ENCODE measurements at places on chromosomes 12 and 14.

DNA sequence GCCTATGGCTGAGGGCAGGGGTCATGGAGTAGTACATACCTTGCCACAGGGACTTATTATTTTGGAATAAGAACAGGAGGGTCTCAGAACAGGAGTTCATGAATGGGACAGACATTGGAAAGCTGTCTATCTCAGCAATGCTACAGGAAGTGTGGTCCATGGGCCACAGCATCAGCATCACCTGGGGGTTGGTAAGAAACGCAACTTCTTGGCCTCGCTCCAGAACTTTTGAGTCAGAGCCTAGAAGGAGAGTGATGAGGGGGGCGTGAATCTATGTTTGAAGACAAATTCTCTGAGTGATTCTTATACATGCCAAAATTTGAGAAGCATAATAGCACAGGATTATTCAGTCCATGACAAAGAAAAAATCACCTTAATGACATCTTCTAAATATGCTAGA is 156.6 kb downstream of the RPAP3 start:
- no peak for DNase-seq

GRCh38 chr12:28083840-28084678 is 106.2 kb upstream of the CCDC91 start:
- no peak for DNase-seq

DNA sequence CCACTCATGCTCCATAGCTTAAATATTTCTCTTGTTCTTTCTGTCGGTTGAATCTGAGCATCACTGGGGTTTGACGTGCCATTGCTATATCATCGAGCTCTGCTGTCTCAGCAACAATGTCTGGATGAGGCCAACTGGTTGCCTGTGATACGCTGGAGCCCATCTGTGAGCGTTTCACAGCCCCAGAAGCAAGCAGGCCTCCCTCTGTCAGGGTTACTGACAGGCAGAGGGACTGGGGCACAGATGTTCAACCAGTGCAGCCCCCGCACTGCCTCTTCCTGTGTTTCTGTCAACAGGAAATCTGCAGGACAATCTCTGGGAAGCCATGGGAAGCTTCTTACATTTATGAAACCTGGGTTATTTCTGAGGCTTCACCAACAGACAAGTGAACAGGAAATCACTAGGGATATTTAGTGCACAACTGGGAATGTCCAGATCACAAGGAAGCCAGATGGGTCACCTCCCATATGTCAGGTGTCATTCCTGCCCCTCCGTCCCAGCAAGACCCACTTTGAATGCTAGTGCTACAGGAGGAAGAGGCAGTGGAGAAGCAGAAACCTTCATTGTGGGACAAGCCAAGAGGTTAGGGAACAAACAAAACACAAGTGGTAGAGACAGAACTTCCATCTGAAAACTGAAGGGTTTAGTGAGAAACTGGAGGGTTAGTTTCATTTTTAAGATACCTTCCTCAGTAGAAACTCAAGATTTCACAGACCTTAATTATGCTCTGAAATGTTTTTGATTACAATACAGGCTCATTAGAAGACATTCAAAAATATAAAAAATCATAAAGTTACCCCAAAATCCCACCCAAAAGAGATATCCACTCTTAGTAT is 24.1 kb downstream of the DMAC2L start:
- no peak for DNase-seq

DNA sequence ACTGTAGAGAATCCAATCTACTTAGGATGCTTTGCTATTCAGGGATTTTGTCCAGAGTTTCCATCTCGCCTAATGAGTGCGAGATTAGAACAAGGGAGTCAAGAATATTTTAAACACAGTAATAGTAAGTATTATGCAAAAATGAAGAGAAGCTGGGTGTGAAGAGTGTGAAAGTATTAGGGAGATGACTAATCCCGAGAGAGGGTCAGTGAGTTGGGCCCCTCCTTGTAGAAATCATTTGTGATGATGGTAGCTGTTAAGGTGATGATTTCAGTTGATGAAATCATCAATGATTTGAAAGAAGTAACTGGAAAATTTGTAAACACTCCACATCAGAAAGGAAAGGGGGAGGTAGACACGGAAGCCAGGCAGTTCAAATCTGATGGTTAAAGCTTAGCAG is 478.9 kb upstream of the MGAT4C start:
- no peak for DNase-seq

DNA sequence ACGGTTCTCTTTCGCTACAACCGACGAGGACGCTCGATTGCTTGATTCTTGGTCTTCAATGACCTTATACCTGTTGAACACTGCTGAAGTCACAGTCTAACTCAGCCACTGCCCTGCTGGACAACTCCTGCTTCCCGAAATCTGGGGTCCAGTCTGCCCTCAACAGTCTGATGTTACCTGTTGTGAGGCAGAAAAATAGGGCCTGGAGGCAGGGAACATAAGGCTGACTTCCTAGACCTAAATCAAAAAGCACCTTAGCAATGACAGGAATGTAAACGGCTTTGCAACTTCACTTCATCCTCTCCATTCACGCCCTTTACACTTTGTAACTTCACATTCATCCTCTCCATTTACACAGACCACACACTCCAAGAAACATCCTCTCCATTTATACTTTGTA is 597 bp upstream of the GLTP start:
- DNase-seq, result no peak

GRCh38 chr12:51517800-51518199 is 73.2 kb upstream of the SCN8A start:
- DNase-seq, result no peak

DNA sequence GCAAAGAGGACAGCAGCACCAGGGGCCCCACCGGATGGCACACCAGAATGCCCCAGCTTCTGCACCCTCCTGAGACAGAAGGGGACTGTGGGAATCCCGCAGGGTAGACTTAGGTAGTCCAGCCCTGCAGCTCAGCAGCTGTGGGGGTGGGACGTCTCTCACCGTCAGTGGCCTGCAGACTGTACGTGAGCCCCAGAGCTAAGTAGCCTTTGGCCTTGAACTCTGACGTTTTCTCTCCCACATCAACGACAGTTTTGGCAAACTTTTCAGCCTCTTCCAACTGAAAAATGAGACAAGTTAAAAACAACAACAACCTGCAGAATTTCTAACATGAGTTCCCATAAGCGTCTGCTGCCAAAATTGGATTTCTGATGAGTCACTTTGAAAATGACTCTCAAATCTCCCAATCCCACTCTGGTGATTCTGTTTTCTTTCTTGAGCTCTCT is 161.4 kb downstream of the TTC7B start:
- no peak for DNase-seq

DNA sequence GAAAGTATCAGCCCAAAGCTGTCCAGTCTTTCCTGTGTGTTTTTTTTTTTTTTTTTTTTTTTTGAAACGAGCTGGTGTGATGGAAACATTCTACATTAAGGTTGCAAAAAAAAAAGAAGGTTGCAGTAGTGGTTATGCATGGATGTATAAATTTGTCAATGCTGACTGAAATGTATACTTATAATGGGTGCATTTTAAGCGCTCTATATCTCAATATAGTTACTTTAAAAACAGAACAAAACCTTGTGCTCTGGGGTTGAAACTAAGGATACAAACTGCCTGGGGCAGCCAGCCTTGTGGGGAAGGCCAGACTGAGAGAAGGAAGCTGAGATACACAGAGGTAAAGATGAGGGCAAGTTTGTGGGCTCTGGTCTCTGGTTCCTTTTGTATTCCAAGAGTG is 87.3 kb upstream of the RMST start:
- DNase-seq, result no peak

DNA sequence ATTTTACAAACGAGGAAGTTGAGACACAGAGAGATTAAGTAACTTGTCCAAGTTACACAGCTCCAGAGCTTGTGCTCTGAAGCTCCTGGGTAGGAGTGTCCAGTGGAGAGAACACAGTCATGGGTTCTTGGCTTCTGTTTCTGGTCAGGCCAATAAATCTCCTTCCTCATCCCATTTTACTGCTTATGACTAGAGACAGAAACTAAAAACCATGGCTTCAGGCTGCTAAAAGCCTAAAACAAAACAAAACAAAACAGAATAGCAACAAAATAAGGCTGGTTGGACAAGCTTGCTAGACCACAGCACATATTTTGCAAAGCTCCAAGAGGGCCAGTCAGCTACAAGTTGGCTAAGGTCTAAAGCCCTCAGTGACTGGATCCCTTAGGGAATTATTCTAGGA is 49.8 kb downstream of the PTGER2 start:
- DNase-seq, result no peak

DNA sequence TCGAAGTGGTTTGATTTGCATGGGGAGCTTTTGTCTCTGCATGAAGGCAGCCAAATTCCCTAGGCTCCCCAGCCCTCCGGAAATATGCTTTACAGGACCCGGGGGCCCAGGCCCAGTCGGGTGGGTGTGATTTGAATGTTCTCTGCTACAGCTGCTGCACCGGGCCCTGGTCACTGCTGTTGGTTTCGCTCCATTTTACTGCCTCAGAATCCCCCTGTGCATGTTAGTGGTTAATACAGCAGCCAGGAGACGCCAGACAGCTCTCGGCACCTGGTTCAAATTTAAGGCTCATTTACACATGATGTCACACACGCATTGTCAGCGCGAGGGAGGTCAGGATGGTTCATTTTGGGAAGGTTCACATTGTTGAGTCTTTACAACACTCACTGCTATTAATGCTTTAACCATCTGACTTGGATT is 99.6 kb downstream of the SLC38A6 start:
- no peak for DNase-seq

DNA sequence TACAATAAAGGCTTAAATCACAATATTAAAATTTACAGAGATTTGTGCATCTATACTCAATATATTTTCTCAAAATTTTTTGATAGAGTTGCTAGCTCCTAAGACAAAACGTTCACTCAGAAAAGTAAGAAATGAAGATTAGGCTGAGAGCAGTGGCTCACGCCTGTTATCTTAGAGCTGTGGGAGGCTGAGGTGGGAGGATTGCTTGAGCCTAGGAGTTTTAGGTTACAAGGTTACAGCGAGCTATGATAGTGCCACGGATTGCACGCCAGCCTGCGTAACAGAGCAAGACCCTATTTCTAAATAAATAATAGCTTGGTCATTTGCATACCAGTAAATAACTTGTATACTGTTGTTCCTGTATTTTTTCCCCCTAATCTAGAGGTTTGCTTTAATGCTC is 35.0 kb upstream of the CFL2 start:
- no peak for DNase-seq

DNA sequence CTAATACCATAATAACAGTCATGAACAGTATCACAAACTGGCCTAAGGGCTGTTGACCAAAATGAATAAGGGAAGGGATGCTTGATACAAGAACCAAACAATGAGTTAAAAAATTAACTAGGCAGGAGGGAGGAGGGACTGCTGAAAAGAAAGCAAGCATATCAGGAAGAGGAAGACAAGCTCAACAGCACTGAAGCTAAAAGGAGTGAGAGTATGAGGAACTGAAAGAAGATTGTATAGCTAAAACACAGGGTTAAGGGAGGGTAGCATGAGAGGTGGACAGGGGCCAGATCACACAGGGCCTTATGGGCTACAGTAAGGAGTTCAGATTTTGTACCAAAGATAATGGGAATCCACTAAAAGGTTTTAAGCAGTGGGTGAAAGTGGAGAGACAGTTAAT is 34.1 kb downstream of the ITGA7 start:
- no peak for DNase-seq

DNA sequence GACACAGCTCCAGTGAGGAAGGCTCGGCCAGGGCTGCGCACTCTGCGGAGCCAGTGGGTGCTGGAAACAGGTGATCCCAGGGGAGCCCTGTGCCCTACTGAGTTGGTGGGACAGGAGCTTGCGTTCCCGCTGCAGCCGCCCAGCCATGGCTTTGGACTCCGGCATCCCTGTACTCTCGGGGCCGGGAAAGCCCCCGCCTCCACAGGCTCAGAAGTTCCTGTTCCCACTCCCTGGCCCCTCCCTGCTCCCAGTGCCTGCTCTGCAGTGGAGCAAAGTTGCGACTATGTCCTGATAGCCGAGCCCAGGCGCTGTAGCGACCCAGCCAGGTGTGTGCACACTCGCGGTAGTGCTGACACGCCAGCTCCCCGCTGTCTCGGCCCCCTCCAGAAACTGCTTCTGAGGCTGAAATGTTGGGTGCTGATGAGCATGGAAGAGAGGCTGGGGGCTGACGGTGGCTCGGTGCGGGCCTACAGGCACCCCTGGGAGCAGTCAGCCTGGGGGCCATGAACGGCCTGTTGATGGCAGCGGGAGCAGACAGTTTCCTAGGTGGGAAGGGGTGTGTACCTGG is 344.6 kb upstream of the MGAT4C start:
- no peak for DNase-seq

DNA sequence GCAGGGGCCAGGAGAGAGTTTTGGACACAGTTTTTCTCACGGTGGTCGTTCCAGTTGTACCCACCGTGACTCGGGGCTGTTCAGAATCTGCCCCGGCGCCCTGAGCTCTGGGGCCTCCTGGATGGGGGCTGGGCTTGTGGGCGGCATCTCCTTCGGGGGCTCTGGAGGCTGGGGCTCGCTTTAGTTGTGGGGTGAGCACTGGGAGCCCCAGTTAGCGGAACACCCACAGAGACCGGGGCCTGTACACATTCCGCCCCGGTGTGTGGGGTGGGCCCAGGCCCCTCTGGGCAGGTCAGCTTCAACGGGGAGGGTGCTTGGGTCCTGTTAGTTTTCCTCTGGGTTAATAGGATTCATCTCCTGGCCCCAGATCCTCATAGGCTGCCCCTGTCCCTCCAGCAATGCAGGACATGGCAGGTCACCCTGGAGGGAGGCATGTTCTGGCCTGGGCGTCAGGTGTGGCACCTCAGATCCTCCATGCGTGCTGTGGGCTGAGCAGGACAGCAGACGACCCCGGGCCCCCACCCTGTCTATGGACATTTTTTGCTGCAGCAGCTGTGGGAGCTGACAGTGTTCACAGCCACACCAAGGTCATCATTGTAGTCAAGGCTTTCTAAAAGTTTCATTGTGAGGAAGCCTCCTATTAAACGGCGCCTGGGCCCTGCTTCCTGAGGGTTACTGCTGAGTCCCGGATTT is 393.2 kb downstream of the TMEM121 start:
- DNase-seq, result no peak

DNA sequence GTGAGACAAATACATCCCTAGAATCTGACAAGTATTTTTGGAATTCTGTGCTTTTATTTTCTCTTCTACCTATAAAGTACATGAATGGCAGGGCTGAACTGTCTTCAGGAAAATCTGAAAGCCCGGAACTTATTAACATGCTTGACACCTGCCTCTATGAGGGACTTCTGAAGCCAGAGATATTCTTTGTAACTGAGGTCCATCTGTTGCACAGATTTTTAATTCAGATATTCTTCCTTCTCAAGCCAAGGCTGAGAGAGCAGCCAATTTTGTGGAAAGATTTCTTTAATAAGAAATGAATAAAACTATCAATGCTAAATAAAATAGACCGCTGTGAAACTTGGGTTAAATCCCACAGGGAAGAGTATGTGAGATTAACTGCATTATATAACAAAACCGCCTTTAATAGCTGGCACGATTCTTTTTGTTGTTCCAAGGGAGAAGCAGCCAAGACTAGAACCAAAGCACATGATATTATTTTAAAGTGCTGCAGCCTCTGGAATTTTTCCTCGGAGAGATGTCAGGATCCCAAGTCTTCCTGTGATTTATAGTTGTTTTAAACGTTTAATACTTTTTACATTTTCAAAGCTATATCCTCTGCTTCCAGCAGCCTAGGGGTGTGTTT is 148.9 kb downstream of the CRADD start:
- DNase-seq, result no peak

DNA sequence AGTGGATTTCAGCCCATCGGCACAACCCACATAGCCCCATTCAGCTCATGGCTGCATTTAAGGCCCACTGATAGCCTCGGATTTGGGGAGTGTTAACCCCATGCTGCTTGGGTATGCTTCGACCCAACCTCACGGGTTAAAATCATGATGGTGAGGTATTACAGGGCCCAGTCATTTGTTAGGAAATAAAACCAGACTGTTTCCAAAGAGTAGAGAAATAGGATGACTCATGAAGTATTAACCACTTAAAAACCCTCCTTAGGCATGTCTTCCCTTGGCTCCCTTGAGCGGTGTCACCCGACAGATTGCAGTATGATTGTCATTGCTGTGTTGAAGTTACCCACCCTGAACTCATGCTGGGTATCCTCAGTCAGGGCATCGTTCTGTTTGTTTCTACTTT is 289.1 kb downstream of the CACNA1C start:
- DNase-seq, result no peak
